AG09319 (cell line): ENCODE measurements at places on chromosomes 11 and 22.

- DNase-seq, result no peak
These were observed 227.6 kb downstream of the SBF2 start for GRCh38 chr11:10066441-10066840.

- DNase-seq, result no peak
These were observed 133.0 kb downstream of the PLEKHA7 start for GRCh38 chr11:16881074-16881709.

DNA sequence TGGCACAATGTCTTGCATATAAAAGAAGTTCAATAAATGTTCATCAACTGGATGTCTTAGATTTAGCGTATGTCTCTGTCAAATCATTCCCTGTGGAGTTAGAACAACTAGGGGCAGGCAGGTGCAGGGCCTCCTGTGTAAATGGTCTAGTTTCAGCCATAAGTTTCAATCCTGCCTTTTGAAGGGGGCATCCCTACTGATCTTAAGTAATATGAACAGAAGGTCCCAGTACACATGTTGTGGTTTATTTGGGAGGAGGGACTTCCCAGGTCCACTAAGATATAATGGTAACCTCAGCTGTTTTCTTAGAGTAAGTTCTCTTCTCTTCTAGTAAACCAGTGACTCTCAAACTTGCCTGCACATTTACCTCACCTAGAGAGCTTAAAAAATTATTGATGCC is 19.8 kb downstream of the TTC12 start:
- DNase-seq, result no peak

GRCh38 chr11:4672470-4672869 is 25.2 kb downstream of the OR51E2 start:
- DNase-seq, result no peak

- DNase-seq, result no peak
These were observed 44.1 kb downstream of the IGLL5 start for GRCh38 chr22:22931557-22932270.

DNA sequence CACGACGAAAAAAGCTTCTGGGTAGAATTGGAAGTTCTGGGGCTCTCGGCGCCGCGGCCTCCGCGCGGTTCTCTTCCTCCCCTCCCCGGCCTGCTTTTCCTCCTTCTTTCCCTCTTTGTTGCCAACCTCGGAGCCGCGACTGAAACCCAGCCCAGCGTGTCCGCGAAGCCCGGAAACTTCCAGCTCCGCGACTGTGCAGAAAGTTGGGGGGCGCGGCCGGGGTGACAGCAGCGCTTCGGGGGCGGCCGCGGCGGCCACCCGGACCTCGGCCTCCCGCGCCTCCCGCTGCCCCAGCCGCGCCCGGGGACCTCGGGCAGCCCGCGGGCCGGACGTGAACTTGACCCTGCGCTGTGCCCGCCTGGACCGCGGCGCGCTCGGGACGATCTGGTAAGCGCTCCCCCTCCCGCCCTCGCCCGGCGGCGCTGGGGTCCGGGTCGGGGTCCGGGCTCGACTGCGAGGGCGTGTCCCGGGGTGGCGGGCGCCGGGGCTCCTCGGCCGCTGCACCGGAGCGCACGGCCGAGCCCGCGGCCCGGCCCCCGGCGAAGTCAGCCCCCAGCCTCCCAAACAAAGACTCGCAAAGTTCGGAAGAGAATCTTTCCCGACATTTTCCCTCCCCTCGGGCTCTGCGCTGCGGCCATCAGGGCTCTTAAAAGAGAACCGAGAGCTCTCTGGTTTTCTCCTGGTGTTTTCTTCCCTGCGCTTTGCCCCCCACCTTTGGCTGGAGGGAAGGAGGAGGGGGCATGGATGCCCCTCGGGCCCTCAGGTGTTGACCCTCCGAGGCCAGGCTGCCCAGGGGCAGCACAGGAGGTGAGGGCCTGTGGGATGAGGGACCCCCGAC is 67.9 kb upstream of the WNT7B start:
- no peak for DNase-seq

DNA sequence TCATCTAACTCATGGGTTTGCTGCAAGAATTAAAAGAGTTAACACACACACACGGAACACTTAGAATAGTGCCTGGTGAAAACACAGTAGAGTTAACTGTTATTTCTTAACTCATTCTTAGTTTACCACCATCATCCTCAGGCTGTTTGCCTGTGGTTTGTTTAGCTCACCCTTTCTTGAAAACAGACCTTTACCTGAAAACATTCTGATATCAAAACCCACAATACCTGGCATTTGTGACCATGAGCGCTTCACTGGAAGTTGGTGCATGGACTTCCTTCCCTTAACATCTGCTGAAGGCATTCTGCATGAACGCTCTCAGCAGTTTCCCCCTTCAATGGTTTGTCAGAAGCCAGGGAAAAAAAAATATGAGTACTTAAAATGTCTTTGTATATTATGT is 256.0 kb downstream of the ETS1 start:
- DNase-seq, result no peak
